ENCODE measurements at places on chromosomes 16 and 17.

- no peak for DNase-seq
Observed at GRCh38 chr16:19169082-19169639, 1.1 kb downstream of the SYT17 start.

GRCh38 chr17:39627712-39628516 lies 1.2 kb downstream of the PPP1R1B start:
- no peak for DNase-seq

- no peak for DNase-seq
Observed at GRCh38 chr17:42880776-42881310, 19.8 kb upstream of the G6PC1 start.

- DNase-seq = no peak
Observed at GRCh38 chr17:64682261-64683181, 20.4 kb upstream of the SMURF2 start.

GRCh38 chr17:62892870-62893338 lies 73.1 kb upstream of the TANC2 start:
- DNase-seq = no peak

DNA sequence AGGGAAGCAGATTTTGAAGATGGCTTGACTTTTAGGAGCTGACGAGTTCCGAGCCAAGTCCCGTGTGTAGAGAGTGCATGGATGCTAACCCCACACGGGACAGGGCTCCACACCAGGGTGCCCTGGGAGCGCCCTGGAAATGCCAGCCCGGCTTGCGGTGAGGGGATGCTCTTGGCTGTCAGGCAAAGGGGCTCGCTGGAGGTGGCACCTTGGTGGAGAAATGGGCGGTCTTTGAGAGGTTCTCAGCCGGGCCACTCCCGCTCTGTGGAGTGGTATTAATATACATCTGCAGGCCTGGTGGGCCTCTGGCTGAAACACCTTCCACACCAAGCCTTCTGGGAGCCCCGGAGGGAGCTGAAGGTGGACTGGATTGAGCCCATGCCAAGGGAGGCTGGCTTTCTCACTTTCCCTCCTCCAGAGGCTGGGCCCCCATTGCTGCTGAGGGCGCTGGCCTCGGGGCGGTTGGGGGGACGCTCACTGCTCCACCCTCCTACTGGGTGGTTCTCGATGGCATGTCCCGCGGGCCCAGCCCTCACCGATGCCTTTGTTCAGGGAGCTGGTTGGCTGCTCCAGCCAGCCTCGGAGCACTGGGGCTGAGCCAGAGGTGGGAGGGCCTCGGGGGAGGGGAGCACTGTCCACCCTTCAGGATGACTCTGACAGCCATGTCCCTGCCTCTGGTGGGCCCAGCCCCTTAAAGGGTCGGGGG lies 210.3 kb downstream of the NTN1 start:
- no peak for DNase-seq

DNA sequence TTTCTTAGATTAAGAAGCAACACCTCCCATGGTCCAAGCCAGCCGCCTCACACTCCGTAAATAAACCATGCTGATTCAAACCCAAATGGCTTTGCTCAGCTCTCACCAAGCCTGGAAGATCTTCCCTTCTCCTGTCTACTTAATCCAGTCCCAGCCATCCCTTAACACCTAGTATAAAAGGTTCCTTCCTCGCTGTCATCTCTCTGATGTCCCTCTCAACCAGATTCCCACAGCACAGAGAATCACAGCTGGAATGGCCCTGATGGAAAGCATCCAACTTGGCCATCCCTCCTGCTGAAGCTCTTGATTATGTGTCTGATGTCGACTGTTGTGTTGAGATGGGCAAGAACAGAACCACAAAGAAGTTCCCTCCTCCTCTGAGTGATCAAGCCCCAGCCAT lies 50.6 kb upstream of the ADCY9 start:
- DNase-seq = no peak

DNA sequence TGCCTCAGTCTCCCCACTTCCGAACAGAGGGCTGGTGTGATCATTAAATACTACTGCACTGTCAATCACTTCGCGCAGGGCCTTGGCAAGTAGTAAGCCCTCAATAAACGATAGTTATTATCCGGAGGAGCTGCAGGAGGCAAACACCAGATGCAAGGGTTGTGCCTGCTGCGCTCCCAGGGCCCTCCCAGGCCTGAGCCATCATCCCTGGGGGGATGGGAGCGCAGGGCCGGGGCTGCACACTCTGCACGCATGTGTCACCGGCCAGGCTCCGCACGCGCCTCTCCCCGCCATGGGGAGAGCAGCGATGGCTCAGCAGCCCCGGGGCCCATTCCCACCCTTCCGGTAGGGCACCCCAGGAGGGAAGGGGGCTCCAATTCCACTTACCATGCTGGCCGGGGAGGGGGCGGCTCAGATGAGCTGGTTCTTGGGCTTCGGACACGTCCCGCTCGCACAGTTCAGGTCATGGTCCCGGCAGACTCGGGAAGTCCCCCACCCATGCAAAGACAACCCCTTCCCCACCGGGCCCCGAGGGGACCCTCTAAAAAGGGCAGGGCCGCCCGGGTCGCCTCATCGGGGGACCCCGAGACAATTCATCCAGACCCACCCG lies 681 bp downstream of the XPO6 start:
- DNase-seq = peak; percentile 32

GRCh38 chr17:62755141-62755851 lies 52.8 kb downstream of the MARCHF10 start:
- peak; percentile 45 for DNase-seq

- peak; percentile 75 for DNase-seq
Observed at GRCh38 chr17:21513012-21513570, 136.9 kb downstream of the KCNJ12 start.

DNA sequence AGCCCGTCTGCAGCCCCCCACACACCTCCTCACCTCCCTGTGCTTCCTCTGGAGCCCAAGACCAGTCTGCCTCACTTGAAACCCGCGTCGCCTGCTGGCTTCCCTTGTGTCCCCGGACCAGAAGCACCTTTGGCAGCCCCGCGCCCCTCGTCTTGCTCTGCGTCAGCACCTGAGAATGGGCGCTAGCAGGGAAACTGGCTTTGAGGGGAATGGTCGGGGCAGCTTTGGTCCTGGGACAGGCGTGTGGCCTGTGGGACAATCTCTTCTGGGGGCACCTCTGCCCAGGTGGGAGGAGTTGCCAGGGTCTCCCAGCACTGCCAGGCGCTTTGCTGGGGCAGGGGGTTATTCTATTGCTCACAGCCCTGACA lies 3.6 kb upstream of the MAFG start:
- DNase-seq = no peak

- no peak for DNase-seq
Observed at GRCh38 chr16:26644912-26645543, 421.7 kb upstream of the C16orf82 start.

GRCh38 chr17:30379303-30379902 lies 676 bp downstream of the CPD start:
- DNase-seq = peak; percentile 18

DNA sequence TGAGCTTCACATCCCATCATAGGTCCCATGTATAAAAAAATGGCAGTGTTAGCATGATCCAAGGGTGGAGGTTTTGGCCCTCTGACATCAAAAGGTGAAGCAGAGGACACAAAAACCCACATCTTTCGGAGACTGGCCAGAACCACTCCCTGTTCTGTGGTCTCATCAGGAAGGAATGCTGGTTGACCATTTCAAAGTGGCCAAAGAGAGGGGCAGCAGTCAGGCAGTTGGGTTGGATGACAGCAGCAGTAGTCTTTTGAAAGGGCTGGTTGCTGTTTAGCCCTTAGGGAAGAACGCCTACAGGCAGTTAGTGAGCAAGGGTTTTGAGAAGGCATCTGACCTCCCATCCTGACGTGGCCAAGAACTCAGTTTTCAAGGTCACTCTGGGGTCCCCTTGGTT lies 40.5 kb downstream of the LCMT1 start:
- DNase-seq = peak; percentile 31

- no peak for DNase-seq
Observed at GRCh38 chr16:82649766-82650165, 23.0 kb downstream of the CDH13 start.

DNA sequence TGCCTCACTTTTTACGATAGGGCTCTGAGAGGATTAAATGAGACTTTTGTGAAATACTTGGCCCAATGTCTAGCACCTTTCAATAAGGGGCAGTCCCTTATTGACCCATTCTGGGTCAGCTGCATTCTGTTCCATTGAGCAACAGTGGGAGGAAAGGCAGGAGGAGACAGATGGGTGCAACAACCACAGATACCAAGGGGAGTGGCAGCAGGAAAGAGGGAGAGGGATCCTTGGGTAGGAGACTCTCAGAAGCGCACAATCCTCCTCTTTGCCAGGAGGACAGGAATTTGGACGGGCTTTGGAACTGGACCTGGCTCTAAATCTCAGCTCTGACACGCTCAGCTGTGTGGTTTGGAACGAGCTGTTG lies 3.5 kb downstream of the PIPOX start:
- DNase-seq = no peak

DNA sequence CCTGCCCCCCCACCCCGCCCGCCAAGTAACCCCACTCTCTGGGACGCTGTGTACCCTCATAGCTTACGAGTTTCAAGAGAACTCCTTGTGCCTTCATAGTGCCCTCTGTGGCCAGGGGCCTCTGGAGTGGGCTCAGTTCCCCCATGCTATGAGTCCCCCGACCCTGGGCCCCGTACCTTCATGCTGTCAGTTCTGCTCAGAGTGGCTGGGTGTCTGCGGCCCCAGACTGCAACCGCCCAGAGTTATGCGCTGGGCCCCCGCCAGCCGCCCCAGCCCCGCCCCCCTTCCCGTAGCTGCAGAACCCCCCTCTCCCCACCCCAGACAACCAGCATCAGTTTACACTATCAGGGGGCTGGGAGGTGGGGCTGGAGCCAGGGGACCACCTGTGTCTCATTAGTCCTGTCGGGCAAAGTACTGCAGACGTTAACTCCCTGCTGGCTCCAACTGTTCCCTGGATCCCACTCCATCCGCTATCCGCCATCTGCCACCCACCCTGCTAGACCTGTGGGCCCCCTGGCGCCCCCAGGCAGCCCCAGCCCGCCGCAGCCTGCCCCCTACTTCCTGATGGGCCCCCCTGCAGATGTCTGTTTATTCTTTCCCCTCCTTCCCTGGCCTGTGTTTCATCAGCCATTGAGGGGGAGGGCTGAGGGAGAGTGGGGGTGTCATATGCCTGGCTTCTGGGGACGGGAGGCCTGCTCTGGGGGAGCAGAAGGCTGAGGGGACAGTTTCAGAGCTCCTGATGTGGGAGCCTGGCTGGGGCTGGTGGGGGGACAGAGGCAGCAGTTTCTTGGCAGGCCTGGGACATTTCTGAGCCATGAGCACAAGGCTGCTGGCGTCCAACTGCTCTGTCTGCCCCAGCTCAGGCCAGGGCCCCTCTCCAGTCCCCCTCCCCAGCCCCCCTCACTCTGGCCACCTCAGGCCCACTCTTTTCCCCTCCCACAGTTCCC lies at the start of gene MFAP4:
TSS of gene MFAP4 (minus strand) at position 217 of the 947 bp plus-strand sequence. CDS start at position 182, 35 bp downstream.
- peak; percentile 16 for DNase-seq
